ENCODE measurements at places on chromosomes 3 and 15.

- DNase-seq = no peak
Measured at GRCh38 chr3:3110749-3111361, 681 bp upstream of the IL5RA start.

DNA sequence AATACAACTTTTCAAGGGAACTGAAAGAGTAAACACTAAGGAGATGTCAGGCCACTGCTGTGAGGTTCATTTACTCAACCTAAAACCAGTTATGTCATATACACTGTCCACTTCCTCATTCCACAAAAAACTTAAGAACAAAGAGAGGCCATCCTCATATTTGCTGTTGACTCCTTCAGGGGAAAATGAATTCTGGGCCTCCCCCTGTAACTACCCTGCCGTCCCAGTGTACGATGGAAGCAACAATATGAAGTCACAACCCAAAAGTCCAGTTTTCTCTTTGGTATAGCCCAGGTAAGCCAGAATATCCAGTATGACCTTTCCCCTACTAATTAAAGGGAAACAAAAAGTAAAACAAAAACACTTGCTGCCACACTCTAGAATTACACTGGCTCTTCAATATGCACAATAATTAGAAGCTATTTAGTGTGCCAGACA is 16.2 kb downstream of the CEP152 start:
- no peak for DNase-seq

- DNase-seq = no peak
Measured at GRCh38 chr3:169496402-169496801, 167.1 kb downstream of the MECOM start.

DNA sequence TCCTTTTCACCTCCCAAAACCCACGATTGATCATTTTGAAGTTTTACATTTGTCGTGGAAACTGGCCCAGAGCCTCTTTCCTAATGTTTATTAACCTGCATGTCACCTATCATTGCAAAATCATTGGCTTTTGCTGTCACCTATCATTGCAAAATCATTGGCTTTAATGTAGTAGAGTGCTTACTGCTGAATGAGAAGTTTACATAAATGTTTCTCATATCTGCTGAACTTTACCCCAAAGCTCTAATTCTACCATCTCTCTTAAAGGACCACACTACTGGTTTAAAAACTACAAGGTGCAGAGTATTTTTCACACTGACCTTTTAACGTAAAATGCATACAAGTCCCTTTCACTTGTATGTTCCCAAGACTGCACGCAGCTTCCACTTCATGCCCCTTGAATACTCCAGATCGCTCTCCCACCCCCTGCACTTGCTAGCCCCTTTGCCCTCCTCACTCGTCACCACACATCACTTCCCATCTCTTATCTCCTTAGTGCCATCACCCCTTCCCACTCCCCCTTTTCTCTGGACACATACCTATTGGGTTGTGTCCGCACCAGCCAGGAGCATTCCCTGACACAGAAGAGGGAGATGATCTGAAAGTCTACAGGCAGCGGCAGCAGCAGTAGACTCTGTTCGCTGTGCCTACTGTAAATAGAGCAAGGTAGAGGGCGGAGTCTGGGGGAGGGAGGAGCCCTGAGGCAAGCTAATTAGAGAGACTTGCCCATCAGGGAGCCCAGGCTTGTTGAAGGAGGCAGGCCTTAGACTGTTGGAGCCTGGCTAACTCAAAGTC is 30.2 kb upstream of the ATOSA start:
- no peak for DNase-seq

- DNase-seq = no peak
Measured at GRCh38 chr3:186427627-186428281, 65.7 kb upstream of the DGKG start.

DNA sequence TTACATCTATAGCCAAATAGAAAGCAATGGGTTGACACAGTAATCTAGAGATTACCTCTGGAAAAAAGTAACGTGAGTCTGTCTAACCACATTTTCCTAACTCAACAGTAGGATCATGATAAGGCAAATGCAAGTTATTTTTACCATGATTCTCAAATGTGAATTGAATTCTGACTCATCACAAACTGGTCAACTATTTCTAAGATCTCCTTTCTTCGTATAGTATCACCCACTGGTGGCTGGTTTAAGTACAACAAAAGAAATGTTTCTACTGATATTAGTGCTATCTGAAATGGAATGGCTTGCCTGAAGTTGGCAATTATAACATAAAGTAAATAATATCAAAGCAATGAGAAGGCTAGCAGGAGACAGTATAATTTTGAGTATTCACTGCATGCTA is 102.2 kb downstream of the ABI3BP start:
- no peak for DNase-seq

DNA sequence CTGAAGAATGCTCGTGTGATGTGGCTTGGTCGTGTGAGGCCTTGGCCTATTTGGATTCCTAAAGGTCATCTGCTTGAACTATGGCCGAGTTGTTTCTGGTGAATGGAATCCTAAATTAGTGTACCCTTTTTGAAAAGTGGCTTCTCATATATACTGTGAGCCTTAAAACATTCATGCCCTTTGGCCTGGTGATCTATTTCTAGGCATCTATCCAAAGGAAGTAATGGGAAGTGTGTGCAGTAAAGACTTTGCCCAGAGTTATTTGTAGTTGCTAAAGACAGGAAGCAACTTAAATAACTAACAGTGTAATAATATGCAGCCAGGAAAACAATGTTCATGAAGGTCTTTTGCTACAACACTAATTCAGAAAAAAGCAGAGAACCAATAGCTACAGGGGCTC is 3.0 kb downstream of the DGKG start:
- no peak for DNase-seq

DNA sequence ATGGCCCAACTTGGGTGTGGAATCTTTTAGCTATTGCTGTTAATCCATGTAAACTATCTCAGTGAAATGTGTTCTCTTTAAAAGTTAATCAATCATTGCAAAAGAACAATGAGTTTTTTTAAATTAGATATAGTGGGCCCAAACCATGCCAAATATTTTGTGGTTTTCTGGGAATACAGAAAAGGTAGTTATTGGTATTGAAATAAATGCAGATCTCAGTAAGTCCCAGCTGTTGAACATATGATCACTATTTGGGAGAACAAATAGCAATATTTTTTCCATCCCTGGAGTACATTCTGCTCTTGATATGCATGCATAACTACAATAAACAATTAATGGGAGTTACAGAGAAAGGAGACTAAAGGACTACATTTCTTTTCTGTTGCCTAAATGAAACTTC is 36.0 kb upstream of the LEKR1 start:
- no peak for DNase-seq

DNA sequence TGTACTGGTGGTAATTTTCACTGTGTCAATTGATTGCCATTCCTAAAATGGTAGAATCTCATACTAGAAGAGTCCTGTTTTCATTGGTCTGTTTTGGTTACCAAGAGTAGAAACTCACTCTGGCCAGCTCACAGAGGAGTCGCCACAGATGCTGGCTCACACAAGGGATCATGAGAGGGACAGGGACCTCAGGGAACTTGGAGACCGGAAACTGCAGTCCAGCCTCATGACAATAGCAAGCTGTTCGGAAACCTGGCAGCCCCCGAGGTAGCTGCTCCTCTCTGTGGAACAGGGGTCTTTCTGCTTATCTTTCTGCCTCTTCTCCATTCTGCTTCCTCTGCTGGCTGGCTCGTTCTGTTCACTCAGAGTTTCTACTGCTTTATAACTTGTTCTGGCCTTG is 192.9 kb downstream of the PLCL2 start:
- no peak for DNase-seq

DNA sequence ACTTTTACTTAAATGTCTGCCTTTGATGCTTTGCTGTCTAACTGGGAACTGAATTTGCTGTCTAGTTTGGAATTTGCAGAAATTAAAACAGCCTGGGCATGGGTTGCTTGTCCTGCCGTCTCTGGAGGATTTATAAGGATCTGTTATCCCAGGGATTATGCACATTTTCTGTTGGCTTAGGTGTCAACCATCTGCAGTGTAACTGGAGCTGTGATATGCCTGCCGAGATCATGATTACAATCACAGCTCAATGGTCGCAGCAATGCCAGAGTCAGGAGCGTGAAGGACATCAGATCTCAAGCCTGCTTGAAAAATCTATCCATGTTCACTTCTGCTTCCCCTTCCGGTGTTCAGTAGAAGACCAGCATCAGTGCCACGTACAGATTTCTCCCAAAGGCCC is 41.8 kb upstream of the SETMAR start:
- no peak for DNase-seq

DNA sequence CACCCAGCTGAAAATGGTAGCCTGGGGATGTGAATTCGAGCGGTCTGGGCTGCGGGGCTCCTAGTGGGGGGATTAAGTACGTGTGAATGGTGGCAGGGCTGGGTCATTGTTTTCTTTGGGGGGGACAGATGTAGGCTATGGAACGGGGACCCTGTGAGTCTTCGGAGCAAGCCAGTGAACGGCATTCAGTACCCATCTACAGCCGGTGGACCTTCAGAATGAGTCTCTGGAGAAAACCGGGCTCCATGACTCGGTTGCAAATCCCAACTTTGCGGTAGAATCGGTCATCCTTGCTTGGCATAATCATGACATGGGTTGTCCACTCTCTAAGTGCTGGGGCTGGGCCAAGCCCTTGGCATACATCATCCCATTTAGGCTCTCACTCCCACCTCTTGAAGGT is 7.2 kb upstream of the EOMES start:
- DNase-seq = no peak

DNA sequence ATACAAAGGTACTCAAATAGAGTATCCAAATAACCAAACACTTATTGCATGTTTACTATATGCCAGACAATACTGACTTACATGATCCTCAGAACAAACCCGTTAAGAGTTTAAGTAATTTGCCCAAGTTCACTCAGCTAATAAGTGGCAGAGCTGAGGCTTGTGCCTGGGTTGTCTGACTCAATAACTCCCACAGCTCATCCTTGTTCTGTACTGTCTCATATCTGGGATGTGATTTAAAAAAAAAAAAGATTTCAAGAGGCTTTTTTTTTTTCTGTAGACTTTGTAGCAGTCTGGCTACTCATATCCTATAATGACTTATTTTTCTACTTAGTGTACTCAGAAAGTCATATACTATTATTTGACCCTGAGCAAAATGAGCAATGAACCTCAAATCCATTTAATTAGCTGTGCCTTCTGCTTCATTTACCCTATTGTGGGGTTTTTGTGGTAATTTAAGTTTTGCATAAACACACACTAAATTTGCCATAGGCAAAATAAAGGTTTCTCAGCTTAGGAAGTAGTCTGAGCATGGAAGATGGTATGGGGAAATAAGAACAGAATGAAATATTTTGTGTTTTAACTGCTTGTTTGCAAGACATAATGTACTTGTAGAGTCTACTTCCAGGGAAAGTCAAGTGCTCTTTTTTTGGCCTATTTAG is 3.1 kb downstream of the NSUN3 start:
- no peak for DNase-seq

DNA sequence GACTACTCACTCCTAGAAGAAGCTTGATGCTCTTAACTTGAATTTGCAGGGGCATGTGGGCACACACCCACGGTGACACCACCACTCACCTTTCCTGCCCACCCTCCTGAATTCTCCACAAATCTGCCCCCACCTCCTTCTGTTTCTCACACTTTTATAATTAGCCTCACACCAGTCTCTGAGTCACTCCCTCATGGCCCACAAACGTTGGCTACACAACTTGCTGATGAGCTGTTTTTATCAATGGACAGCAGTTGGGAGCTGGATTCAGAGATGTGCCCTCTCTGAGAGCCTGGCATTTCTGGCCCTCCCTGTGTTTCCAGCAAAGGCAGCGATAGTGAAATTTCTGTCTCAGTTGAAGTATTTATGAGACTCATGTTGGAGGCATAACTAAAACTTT is 1.3 kb downstream of the COLQ start:
- no peak for DNase-seq

- no peak for DNase-seq
Measured at GRCh38 chr3:11907667-11908660, 61.3 kb upstream of the TAMM41 start.

GRCh38 chr15:78301326-78301725 is 1.9 kb upstream of the SKIC8 start:
- no peak for DNase-seq

- DNase-seq = no peak
Measured at GRCh38 chr15:31305796-31306425, 20.7 kb upstream of the KLF13 start.

- DNase-seq = no peak
Measured at GRCh38 chr3:148004331-148004730, 595.2 kb downstream of the ZIC1 start.

- no peak for DNase-seq
Measured at GRCh38 chr3:123296836-123297626, 95.3 kb downstream of the SEC22A start.

GRCh38 chr3:4744405-4745234 is 234.6 kb upstream of the BHLHE40 start:
- no peak for DNase-seq

Data from 8988T (cell line).